ENCODE measurements at places on chromosomes 7 and 10.

- DNase-seq, result no peak
Observed at GRCh38 chr7:16657656-16658279, 11.8 kb downstream of the BZW2 start.

GRCh38 chr7:269721-270120 lies 20.2 kb upstream of the FOXL3 start:
- no peak for DNase-seq

DNA sequence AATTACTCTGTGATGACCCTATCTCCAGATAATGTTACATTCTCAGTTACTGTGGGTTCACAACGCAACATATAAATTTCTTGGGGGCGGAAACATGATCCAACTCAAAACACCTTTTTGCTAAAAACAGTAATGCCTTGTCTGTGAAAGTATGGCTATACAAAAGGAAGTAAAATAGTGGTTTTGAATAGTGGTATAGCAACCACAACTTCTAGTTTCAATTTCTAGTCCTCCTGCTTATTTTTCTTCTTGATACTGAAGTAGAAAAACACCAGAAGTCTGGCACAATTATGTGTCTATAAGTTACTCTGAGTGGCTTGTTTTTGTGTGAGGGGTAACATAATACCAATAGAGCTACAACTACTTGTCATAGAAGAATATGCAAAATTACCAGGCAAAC lies 21.5 kb upstream of the ZNF800 start:
- DNase-seq, result no peak

DNA sequence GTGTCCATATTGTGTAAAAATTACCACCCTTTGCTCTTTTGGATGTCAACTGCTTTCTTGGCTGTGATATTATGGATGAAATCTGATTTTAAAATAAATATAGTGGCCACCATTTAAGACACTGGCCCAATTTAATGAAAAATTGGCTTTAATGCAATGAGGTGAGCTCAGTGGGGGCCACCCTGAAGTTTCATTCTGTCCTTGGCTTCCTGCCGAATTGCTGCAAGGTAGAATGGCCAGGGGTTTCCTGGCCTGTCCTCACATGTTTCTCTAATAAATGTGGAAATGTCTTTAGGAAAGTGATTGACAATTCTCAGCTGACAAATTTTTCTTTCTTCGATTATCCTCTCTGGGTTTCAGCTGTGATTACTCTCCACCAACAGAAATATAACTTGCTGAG lies 36.0 kb downstream of the DYNC1I1 start:
- DNase-seq, result no peak

- no peak for DNase-seq
Observed at GRCh38 chr7:29328045-29328444, 133.5 kb downstream of the CHN2 start.

- DNase-seq, result no peak
Observed at GRCh38 chr10:54958844-54959243, 157.8 kb upstream of the PCDH15 start.

DNA sequence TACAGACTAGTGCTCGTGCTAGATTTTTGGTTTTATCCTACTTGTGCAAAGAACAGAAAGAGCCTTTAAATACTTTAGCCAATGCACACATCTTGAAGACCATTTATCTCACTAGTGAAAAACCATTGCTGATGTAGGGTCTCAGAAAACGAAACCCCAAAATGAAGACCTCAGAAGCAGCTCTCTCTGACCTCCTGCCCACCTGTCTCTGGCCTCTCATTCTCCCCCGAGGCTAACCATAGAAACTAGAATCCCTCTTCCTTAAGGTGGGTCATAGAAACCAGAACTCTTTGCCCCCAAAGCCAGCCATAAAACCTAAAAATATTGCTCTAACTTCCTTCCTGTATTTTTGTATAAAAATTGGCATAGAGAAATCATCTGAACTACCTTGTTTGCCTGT lies 112.2 kb downstream of the KIF20B start:
- no peak for DNase-seq

DNA sequence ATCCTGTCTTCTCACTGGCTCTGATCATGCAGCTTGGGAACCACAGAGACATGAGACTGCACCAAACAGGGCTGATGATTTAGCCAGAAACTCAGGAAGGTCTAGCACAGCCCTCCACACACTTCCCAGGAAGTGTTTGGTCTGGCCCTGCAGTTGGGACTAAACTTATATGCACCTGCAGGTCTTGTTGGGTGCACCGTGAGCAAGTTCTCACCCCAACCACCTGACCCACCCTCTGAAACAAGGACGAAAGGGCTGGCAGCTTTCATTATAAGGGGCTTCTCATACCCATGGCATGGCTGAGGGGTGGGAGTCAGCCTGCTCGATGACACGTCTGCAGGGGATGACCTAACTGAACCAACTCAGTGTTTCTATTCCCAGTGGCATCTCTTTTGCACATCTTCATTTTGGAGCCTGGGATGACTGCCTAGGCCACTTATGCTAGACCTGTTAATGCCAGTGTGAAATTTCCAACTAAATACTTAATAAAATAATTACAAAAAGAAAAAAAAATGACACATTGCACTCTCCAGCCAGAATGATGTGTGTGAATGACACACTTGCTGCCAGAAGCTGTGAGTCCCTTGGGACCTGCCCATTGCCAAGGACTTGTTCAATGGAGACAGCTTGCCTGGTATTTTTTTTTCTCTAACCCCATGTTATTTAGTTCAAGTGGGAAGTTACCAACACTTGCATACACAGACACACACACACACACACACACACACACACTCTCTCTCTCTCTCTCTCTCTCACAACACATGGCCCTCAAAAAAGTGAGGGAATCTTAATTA lies 102.6 kb downstream of the NEURL1 start:
- DNase-seq, result no peak

DNA sequence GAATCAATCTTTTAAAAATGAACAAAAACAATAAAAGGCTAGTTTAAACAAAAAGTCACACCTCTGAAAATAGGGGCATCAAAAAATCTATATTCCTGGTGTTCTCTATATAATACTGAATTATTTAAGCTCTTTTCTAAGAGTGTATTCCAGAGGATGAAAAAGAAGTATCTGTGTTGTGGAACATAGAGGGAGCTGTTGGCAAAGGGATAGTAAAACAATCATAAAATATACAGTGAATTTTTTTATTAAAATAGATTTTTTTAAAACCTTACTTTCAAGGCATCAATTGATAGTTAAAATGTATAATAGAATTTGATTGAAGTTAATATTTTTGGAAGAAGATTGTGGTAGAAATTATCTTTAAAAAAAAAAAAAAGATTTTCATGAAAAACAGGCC lies 1409.1 kb upstream of the CELF2 start:
- DNase-seq, result no peak

DNA sequence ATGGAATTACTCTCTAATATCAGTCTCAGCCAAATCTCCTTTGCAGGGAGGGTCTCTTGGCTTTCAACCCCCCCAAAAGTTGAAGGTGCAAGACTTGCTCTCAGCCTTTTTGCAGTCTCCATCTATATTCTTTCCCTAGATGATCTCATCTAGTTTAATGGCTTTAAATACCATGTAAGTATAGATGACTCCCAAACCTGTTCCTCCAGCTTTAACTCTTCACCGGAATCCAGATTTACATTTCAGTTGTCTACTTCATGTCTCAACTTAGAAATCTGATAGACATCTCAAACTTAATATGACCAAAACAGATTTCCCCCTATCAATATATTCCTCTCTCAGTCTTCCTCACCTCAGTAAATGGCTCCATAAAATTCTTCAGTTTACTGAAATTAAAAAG lies 9.9 kb upstream of the TAS2R41 start:
- no peak for DNase-seq

DNA sequence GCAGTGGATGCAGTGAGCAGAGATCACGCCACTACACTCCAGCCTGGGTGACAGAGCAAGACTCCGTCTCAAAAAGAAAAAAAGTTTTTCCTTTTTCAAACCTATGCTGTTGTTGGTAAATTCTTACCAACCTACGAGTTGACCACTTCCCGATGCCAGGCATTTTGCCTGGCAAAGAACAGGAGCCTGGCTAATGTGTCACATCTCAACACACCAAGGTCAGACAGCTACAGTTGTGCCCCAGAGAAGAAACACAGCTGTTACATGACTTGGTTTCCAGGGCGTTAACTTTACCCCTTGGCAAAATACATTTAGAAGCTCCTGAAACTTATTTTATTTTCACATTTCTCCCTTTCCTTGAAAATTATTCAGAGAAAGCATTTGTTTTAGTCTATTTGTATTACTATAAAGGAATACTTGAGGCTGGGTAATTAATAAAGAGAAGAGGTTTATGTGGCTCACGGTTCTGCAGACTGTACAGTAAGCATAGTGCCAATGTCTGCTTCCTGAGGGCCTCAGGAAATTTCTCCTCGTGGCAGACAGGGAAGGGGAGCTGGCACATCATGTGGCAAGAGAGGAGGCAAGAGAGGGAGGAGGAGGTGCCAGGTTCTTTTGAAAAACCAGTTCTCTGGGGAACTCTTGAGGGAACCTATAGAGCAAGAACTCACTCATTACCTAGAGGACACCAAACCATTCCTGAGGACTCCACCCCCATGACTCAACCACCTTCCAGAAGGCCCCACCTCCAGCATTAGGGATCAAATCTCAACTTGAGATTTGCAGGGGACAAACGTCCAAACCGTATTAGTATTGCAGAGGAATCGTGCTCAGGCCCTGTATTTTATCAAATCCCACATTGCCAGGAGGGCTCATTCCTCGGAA lies 83.3 kb downstream of the PAXIP1 start:
- DNase-seq, result no peak

DNA sequence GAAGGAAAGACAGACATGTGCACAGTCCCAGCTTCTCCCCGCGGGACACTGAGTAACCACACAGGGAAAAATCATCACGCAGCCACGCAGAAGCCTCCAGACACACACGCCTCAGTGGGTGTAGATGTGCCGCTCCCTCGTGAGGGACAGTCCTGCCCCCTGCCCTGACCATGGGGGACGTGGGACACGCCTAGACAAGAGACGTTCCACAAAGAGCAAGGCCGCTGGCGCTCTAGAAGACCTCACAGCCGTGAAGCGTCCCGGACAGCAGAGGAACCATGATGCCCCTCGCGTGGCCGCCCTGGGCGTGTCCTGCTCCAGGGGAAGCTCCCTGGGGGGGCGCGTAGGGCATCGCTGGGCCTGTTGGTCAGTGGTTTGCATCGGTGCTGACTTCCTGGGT lies 210.8 kb downstream of the DNAJB6 start:
- no peak for DNase-seq

DNA sequence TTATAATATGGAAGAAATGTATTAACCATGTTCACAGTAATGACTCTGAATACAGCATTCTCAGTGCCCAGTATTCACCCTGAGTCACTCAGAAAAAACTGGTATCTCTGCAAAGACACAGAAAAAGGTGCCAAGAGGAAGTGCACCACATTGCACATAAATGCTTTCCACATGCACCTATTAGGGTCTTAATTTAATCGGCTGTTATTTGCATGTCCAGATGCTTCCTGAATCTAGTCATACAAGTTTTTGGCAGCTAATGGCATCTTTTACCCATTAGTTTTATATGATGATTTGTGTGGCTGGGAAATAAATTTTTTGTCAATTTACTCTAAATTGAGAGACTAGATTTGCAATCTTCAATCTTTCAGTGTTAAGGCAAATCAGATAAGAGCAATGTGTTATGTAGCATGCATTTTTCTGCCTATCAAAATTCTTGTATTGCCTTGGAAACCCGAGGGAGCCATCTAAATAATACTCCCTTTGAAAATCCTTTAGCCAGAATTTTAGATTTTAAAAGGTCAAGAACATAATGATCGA lies 58.2 kb downstream of the ZNF680 start:
- DNase-seq, result no peak

- no peak for DNase-seq
Observed at GRCh38 chr7:139471740-139472353, 11.6 kb downstream of the KLRG2 start.

DNA sequence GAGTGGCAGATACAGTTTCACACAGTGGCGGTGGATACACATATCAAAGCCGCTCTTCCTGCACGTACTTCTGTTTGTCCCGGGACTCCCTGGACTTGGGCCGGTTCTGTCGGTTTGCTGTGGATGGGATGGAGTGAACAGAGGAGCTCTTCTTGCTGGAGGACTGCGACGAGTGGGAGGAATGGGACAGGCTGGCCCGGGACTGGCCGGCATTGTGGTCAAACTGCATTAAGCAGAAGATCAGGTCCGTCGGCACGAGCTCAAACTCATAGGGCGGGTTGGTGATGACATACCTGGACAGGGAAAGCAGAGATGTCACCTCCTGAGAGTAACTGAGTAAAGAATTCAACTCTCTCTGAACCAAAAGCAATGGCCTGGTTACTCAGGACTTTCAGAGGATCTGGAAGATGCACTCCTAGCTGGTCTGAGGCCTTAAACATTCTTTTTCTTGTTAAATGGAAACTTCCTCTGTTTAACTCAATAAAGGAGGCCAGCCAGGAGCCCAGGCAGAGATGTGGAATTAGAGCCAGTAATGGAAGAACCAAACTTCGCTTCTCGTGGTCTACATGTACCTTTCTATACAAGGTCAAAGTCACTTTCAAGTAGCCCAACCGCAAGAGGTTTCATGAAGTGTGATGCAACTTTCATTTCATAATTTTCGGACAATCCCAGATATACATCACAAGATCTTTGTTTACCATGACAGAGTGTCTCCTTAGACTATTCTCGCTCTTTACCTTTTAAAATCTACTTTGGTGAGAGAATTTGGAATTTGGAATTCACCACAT lies 750.2 kb downstream of the KCNMA1 start:
- no peak for DNase-seq

DNA sequence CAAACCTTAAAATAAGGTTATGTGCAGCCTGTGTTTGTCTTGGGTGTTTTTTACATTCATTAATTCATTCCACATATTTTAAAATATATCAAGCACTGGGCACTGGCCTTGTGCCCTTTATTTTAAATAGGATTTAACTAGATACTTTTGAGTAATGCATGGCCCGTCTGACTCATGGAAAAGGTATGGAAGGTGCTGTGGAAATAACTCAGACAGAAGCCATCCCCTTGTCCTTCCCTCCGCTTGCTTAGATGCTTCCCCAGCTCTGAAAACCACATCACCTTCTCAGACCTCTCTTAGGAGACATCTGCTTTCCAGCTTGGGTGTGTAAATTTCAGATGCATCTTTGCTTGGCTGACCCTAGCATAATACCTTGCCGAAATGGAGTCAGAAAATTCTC lies 30.5 kb downstream of the SLC18A2 start:
- no peak for DNase-seq

DNA sequence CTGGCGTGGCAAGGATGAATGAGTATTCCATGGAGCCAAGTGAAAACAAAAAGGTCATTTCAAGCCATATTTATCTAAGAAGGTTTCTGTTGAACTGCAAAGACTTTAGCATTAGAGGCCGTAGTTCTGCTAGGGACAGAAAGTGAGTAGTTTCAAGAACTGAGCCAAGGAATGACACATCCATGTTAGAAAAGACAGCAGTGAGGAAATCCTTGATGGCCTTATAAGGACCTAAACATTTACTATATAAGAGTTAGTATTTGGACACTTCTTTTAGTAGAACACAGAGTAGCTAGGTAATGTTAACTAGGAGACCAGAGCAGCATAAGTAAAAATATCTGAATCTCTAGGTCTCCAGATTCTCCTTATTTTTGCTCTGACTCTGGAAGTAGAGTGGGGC lies 329.8 kb upstream of the SEMA3D start:
- DNase-seq, result no peak

GRCh38 chr10:34727595-34728033 lies 87.5 kb downstream of the PARD3 start:
- DNase-seq, result no peak

Data from stimulated activated CD4-positive, alpha-beta T cell treated with anti-CD3 and anti-CD28 coated beads, TNF-alpha, amount 100 ng/mL, for 48 hours (primary cell).